ENCODE measurements at places on chromosomes 6 and 20. TPM values are rescaled to one million over a fixed set of nuclear protein-coding genes. Genes with fewer than 3 reads are reported as not detected.

The BEND6 gene
- 11.7 TPM for total RNA-seq

The SAMD3 gene
- 0.07 TPM for total RNA-seq

The NKAIN4 gene
- not detected for total RNA-seq

The ELOVL2 gene
- 9.4 TPM for total RNA-seq

The PLN gene
- total RNA-seq: not detected

The TSBP1 gene
- total RNA-seq: not detected

The C6orf163 gene
- total RNA-seq: 0.72 TPM

The OR12D3 gene
- total RNA-seq: not detected

The CRISP3 gene
- total RNA-seq: not detected

The WASF1 gene
- 15.7 TPM for total RNA-seq

The SLC22A2 gene
- 1.2 TPM for total RNA-seq

The ADGRB3 gene
- not detected for total RNA-seq

The PRSS35 gene
- total RNA-seq: 1.3 TPM

The SOX12 gene
- 9.4 TPM for total RNA-seq

The RAET1E gene
- 1.0 TPM for total RNA-seq

The NKAIN2 gene
- not detected for total RNA-seq

The DNAH8 gene
- total RNA-seq: not detected

The CST7 gene
- total RNA-seq: not detected

The POPDC3 gene
- total RNA-seq: 45.7 TPM

The GABRR2 gene
- total RNA-seq: not detected

The SLC35D3 gene
- not detected for total RNA-seq

The CTCFL gene
- total RNA-seq: not detected

The STX11 gene
- total RNA-seq: 0.88 TPM

The OR2J3 gene
- total RNA-seq: not detected

Measured in A172 (cell line).